Brain (organoid and tissue), 16 donors: ENCODE measurements at places on chromosomes 6 and 20.

DNA sequence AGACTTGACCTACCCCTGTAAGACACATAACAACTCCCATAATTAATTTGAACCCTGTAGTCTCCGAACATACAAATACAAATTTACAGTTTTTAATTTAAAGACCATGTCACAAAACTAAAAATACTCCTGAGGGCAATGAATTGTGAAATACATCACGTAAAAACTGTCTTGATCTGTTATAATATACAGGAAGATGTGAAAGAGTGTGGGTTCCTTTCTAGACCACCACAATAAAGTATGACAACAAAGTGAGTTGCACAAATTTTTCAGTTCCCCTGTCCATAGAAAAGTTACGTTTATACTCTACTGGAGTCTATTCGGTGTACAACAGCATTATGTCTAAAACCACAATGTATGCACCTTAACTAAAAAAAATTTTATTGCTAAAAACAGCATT, 11.0 kb upstream of the BLOC1S5 start:
- no peak for DNase-seq

- DNase-seq, result no peak
Observed at GRCh38 chr6:74753883-74754600, 451.8 kb downstream of the COL12A1 start.

DNA sequence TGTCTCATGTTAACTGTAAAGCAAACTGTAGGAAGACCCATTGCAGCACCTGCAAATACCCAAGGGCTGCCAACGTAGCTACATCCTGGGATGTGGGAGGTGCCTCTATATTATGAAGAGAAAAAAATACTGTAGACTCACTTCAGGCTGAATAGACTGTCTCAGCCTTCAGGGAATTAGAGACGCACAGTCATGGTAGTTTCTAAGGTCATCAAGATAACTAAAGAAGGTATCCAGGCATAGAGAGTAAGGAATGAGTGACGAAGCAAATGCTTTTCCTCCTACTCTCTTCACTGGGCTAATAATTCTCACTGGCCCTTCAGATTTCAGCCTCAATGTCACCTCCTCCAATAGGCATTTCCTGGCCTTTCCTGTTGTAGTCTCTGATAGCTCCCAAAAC, 121.6 kb upstream of the ECI2 start:
- DNase-seq, result no peak

- no peak for DNase-seq
Observed at GRCh38 chr6:104256646-104257045, 603.1 kb downstream of the HACE1 start.

DNA sequence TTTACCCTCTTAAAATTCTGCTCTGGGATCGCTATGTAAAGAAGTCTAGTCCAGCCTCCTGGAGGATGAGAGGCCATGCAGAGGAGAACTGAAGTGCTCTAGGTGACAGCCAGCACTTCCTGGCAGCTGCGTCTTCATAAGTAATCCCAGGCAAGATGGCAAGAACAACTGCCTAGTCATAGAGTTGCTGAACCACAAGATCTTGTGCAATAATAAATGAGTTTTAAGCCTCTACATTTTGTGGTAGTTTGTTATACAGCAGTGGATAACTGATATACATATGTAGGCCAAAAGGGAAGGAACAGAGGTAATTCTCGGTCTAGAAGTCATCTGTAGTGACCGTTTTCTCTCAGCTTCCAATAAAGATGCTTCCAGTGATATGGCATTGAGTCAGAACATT, 103.8 kb upstream of the FLRT3 start:
- no peak for DNase-seq

GRCh38 chr20:41173791-41174341, 36.5 kb downstream of the PLCG1 start:
- no peak for DNase-seq

DNA sequence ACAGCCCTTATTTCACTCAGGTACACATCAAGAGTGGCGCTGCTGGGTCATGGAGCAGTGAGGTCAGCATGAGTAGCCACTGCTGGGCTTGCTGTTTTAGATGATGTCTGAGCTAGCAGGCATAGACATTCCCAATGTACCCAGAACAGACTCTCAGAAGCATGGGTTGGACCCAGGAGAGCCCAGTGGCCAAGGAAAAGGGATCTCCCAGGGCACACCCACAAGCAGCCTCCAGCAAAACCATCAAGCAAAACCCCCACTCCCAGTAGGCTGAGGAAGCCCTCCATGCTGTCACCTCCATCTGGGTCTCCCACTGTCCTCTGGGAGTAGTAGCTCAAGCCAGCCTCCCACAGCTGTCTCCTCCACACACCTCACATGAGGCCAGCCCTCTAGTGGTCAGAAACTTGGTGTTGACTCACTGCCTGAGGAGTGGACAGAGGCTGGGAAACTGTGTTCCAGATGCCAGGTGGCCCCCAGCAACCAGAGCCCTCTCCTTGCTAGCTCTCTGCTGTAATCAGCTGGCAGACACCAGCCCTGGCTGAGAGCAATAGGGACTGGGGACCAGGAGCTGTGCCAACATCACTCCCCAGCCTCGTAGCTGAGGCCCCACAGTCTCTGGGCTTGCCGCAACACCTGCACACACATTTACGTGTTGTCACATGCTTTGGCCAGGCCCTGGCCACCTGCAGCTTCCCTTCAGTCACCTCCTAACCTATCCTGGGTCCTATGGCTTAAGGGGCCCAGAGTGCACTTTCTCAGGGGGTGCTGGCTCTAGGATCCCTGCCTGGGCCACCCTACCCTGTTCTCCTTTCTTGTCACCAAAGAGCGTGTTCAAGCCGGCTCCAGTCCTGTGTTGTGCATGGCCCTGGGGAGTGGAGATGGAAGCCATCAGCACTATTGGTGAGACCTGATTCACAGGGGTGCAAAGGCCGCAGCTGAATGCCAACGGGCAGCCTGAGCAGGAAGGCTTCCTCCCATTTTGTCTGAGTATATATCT, 1.9 kb upstream of the AP5S1 start:
- DNase-seq, result peak; percentile 56
